ENCODE measurements at places on chromosomes 16 and 17.

DNA sequence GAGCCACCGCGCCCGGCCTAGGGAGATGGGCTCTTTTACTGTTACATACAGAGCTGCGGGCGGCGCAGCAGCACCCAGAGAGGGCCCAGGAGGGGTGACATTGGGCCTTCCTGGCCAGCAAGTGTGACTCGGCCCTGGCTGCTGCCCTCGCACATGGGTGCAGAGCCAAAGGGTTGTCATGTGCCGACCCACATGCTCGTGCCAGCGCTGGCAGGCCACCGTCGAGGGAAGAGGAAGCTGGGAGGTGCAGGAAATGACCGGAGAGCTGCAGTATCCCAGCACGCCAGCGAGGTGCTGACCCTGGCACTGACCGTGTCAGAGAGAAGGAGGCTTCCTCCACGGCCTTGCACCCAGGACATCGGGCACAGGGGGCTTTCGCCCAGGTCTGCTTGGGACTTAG lies 8.0 kb downstream of the ENDOV start:
- no peak for DNase-seq

DNA sequence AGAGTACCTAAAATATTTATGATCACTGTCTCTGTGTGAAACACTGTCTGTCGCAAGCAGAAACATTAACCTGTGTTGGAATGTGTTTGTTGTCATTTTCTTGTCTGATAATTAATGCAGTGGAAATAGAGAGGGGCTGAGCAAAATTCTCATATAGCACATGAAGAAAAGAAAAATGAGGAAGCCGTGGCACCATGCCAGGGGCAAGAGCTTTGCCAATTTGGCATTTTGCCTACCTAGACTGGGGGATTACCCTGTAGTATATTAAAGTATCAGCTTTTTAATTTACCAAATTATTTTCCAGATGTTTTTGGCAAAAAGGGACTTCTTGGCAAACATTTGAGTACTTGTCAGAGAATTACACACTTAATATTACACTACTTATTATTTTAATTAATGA lies 1326.6 kb upstream of the GOT2 start:
- no peak for DNase-seq

- no peak for DNase-seq
Measured at GRCh38 chr17:77531002-77531401, 390.2 kb downstream of the SEC14L1 start.

DNA sequence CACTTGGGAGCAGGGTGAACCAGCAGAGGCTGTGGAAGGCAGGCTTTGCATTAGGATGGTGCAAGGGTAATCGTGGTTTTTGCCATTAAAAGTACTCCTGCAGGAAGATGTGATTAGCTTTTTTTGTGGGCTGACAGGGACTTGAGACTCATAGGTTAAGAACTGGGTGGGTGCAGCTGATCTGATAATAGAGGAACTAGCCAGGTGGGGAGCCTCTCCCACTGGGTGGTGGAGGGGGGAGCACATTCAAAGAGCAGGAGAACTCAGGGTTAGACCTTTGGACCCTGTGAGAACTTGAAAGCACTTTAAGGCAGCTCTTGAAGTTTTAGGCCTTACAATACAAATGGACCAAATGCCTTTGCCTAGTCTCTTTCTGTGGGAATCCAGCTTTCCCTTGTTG lies 32.4 kb downstream of the CCL4 start:
- no peak for DNase-seq

DNA sequence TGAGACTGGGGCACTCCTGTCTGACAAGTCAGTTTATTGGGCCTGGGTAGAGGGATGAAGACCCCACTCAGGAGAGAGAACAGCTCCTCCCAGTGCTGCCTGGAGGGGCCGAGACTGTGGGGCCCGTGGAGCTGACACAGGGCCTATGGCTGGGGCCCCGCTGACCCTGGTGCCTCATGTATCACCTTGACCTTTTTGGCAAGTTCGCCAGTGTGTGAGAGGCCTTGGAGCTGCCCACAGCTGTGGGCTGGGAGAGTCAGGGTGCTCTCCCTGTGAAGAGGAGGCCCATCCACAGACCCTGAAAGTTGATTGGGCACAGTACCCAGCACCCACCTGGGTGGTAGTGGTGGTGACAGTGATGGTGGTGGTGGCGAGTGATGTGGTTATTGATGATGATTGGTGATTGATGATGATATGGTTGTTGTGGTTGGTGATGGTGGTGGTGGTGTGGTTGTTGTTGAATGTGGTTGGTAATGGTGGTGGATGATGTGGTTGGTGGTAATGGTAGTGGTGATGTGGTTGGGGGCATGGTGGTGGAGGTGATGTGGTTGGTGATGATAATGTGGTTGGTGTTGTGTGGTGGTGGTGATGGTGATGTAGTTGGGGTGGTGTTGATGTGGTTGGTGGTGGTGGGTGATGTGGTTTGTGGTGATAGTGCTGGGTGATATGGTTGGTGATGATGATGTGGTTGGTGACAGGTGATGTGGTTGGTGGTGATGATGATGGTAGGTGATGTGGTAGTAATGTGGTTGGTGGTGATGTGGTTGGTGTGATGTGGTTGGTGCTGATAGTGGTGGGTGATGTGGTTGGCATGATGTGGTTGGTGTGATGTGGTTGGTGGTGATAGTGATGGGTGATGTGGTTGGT lies 29.1 kb downstream of the BAHCC1 start:
- DNase-seq: no peak

DNA sequence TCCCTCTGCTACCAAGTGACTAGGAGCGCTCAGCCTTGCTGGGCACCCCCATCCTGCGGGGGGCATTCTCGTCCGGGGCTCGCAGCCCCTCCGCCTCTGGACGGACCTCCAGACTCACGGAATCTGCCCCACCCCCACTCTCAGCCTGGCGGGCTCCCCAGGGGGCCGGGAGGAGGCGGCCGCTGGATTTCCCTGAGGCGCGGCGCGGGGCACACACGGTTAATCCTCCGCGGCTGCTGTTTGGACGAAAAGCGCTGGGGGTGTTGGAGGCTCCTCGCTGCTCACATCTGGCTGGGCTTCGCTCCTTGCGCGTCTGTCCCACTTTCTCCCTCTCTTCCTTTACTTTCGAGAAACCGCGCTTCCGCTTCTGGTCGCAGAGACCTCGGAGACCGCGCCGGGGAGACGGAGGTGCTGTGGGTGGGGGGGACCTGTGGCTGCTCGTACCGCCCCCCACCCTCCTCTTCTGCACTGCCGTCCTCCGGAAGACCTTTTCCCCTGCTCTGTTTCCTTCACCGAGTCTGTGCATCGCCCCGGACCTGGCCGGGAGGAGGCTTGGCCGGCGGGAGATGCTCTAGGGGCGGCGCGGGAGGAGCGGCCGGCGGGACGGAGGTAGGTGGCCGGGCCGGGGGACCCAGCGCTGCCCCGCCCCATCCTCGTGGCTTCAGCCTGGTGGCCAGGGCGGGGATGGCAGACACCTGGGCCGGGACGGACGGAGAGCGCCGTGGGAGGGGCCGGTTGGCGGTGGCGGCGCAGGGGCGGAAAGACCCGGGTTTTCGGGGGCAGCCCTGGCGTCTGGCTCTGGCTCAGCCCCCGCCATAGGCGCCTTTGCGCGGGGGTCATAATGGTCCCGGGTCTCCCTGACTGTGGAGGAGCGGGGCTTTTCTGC lies at the start of gene C1QTNF1:
C1QTNF1 (plus strand) TSS at position 284 of the 886 bp plus-strand sequence. CDS start 19,800 bp downstream, outside the sequence.
- no peak for DNase-seq

GRCh38 chr17:37888881-37889280 lies 35.3 kb upstream of the TBC1D3K start:
- DNase-seq: no peak

DNA sequence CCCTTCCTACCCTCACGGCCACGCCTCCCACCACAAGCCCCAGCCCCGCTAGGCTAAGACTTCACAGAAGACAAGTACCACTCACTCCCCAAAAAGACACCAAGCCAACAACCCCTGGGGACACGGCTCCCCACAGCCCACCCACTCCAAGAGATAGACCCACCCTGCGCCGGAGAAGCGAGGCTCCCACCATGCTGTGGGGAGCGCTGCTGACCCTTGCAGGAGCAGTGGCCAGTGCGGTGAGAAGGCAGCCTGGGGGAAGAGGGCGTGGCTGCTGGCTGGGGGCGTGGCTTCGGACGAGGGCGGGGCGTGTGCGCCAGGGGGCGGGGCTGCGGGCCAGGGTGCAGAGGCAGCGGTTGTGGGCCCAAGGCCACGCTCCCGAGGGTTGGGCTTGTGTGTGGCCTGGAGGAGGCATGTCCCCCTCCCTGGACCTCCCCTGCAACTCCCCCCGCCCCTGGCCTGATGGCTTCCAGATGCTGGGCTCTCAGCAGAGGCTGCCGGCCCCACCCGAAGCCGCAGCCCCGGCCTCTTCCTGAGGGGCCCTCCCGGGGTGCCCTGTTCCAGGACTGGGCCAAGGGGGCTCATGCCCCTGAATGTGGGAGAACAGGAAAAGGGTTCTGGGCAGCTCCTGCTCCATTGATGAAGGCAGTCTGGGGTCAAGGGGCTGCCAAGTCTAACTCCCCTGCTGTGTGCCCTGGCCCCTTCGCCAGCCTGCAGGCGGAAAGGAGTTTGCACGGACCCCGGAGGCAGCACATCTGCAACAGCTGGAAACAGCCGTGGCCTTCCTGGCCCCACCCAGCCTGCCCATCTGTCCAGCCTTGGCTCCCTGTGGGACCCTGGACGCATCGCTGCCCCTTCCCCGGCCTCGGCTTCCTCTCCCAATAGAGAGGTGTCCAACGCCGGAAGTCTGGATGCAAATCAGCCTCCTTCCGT lies 9.1 kb downstream of the TFAP4 start:
- DNase-seq: no peak

Data from DMS79 (cell line).